Endothelial cell (in vitro differentiated cells): ENCODE measurements at places on chromosomes 12 and 14. TPM values are rescaled to one million over a fixed set of nuclear protein-coding genes. Genes with fewer than 3 reads are reported as not detected.

DNA sequence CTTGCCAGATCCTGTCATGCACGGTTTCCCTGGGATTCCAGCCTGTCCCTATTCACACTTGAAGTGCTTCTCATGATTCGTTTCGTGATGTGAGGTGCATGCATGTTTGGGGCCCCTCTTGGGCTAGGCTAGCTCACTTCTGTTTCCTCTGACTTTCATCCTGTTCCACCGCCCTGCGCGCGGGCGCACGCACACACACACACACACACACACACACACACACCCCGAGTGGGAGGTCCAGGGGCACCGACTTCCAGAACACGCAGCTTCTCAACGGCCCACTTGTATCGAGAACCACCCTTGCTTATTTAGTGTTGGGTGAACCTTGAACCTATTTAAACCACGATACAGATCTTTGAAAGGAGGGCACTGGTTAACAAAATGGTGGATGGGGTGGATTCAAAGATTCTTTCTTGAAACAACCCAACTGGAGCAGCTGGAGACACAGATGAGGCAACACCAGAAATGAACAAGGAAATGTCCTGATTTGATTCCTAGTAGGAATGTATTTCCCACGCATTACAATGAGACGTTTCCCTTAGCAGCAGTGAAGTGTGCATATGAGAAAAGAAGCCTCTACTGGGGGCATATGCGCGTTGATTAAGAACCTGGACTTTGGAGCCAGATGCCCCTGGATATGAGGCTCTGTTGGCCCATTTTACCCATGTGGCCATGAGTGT, 16.3 kb downstream of the ELK3 start:
- no peak for DNase-seq
- H3K27me3 ChIP-seq = peaks cover 36% of the 10 kb centered on the region
- H3K4me3 ChIP-seq = peak overlapping the region; percentile 84
- H3K4me1 ChIP-seq = peaks cover 89% of the 10 kb centered on the region
- H3K36me3 ChIP-seq = peaks cover 57% of the 10 kb centered on the region

DNA sequence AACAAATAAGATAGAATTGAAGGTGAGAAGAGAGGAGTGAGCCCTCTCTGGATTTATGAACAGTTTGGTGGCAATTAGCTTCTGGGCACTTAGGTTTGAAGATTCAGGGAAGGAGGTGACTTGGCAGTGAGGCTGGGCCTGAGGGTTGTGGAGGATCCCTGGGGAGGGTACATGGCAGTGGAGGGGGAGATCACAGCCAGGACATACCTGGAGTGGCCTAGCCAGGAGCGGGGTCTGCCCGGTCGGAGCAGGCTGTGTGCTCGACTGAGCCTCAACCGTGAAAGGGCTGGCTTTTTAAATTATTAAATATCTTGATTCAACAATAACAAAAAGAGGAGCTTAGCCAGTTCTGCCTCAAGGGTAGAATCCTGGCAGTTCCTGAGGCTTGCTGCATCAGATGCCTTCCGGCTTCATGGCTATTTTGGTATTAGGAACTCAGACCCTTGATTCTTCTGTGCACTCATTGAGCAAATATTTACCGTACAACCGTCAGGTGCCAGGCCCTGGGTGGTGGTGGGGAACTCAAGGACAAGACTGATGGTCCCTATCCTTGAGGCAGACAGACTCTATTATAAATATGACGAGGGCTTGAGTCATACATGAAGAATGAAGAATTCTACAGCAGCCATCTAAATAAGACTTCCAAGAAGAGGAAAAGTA, 73.4 kb downstream of the SPTB start:
- H3K4me1 ChIP-seq = peaks cover 17% of the 10 kb centered on the region
- peaks cover 4% of the 10 kb centered on the region for H3K27me3 ChIP-seq
- H3K27ac ChIP-seq = no peak overlapping the region
- no peak overlapping the region for H3K4me3 ChIP-seq

- peaks cover 38% of the 10 kb centered on the region for H3K4me1 ChIP-seq
- no peaks in the 10 kb centered on the region for H3K27me3 ChIP-seq
- H3K27ac ChIP-seq = peak overlapping the region; percentile 99
- peak overlapping the region; percentile 83 for H3K4me3 ChIP-seq
Observed at GRCh38 chr12:50924439-50925341, 27.7 kb upstream of the HIGD1C start.

DNA sequence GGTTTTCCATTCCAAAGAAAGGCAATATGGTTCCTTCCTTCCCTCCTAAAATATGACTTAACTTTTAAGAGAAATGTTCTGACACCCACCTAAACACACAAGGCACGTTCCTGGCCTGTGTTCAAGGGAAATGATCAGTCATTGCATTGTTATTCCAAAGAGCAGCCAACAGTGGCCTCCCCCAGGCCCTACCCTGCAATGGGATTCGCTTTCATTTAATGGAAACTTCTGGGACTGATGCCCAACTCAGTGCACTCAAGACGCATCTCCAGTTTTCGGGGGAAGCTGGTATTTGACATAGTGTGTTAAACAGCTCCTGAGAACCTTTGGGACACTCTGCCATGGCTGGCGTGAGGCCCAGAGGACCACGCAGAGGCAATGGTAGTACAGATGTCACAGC, 65.9 kb downstream of the DDX51 start:
- H3K4me1 ChIP-seq = peaks cover 5% of the 10 kb centered on the region
- H3K27ac ChIP-seq = no peak overlapping the region
- peaks cover 38% of the 10 kb centered on the region for H3K36me3 ChIP-seq
- DNase-seq = no peak

Gene CAPZA3
- not detected for total RNA-seq

Gene HRK
- total RNA-seq = 0.10 TPM

Gene SLCO1B1
- total RNA-seq = not detected

DNA sequence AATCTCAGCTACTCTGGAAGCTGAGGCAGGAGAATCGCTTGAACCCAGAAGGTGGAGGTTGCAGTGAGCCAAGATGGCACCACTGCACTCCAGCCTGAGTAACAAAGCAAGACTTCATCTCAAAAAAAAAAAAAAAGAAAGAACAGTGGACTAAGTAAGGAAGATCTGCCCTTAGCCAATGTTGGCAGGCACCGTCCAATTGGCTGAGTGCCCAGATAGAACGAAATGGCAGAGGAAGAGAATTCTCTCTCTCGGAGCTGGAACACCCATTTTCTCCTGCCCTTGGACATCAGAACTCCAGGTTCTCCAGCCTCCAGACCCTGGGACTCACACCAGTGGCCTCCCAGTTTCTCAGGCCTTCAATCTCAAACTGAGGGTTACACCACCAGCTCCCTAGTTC, 49.9 kb downstream of the ESR2 start:
- H3K27ac ChIP-seq = no peak overlapping the region
- DNase-seq = no peak
- no peaks in the 10 kb centered on the region for H3K36me3 ChIP-seq
- H3K4me1 ChIP-seq = no peaks in the 10 kb centered on the region

Gene DLK1
- total RNA-seq = 1.3 TPM

DNA sequence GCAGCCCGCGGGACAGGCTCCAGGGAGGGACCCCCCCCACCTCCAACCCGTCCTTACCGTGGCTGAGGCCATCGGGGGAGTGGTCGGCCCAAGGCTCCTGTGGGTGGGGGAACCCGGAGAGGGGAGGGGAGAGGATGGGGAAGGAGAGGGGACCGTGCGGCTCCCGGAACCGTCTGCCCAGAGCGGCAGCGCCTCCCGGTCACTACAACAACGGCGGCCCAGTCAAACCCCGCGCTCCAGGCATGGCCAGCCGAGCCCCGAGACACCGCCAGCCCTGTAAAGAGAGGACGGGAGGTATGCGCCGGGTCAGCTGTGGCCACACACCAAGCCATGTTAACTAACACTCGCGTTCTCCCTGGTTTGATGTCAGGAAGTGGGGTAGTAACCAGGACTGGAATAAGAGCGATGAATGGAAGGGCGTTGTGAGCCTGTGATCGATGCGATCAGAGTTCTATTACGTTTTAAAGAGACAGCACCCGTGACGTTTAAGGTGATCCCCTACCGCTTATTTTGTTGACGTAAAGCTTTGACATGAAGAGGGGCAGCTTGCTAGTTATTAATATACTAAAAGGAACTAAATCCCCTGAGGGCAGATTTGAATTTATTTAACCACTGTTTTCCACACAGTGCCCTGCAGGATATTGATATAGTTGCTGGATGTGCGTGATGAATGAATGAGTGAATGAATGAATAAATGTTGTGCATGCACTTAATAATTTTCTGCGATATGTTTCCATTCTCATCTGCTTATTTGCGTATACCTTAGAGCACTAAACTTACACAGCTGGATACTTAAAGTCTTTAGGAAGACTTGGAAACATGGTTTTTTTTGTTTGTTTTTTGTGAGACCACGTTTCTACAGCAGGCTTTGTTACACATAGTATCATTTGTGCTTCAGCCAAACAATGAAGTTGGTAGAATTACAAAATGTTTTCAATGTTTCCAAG, at the start of gene POC1B:
Gene POC1B, minus strand, starts transcription at position 224 of the 947 bp plus-strand sequence. Its CDS starts 152 bp downstream, at position 72.
- H3K4me1 ChIP-seq = peaks cover 32% of the 10 kb centered on the region
- H3K36me3 ChIP-seq = peaks cover 10% of the 10 kb centered on the region
- DNase-seq = peak; percentile 81
- peak within 1 kb of the TSS; percentile 78 for H3K27ac ChIP-seq
- peak within 1 kb of the TSS; percentile 96 for H3K4me3 ChIP-seq

DNA sequence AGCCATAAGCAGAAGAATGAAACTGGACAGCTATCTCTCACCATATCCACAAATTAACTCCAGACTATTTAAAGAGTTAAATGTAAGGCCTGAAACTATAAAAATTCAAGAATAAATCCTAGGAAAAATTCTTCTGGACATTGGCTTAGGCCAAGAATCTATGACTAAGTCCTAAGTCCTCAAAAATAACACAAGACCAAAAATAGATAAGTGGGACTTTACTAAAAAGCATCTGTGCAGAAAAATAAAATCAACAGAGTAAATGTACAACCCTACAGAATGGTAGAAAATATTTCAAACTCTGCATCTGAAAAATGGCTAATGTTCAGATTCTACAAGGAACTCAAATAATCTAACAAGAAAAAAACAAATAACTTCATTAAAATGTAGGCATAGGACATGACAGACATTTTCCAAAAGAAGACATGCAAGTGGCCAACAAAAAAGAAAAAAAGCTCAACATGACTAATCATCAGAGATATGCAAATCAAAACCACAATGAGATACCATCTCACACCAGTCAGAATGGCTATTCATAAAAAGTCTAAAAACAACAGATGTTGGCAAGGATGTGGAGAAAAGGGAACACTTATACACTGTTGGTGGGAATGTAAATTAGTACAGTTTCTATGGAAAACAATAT, 61.0 kb upstream of the PPFIA2 start:
- H3K27ac ChIP-seq = no peak overlapping the region
- no peak for DNase-seq
- no peaks in the 10 kb centered on the region for H3K4me1 ChIP-seq

GRCh38 chr12:124939421-124940142, 25.1 kb upstream of the UBC start:
- H3K36me3 ChIP-seq = no peaks in the 10 kb centered on the region
- no peak overlapping the region for H3K4me3 ChIP-seq
- peaks cover 2% of the 10 kb centered on the region for H3K27me3 ChIP-seq
- peak; percentile 89 for DNase-seq
- H3K27ac ChIP-seq = no peak overlapping the region

Gene ANO4
- total RNA-seq = 1.1 TPM

GRCh38 chr12:5035618-5036017, 8.1 kb upstream of the KCNA5 start:
- no peak overlapping the region for H3K4me3 ChIP-seq
- no peak for DNase-seq
- peaks cover 49% of the 10 kb centered on the region for H3K4me1 ChIP-seq
- no peak overlapping the region for H3K27ac ChIP-seq

DNA sequence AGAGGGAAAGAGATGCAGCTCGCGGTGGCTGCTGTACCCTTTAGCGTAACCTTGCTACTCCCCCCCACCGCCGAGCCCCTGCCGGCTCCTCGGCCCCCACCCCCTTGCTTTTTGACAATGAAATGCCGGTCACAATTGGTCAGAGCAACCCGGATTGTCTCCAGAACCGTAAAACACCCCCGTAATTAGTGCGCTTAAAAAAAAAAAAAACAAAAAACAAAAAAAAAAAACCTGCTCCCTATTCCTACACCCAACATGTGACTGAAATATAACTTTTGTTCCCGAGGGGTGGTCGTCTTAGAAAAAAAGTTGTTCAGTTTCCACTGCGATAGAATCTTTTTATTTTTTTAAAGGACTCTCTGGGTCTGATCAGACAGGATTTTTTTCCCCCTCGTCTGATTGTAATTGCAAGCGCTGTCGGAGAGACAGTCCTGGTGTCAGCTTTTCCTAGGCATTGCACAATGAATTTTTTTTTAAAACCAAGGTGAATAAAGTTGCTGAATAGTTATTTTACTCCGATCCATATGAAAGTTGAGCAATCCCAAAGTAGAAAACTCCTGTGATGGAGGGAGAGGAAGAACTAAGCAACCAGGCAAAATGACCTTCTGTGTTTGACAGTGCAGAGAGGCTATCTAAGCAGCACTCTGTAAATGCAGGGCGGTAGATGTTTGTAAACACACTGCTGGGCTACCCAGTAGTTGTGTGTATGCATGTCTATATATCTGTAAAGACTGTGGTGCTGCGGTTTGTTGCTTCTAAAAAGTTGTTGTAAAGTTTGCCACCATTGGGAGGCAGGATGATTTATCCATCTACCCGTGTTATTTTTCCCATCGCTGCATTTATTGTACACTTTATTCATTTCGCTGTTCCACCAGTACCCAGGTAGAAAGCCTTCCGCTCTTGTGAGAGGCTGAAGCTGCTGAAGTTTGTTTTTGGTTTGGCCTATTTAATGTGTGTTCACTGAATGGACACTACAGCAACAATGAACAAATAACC, 1.1 kb downstream of the ETV6 start:
- DNase-seq = peak; percentile 53
- peaks cover 52% of the 10 kb centered on the region for H3K4me1 ChIP-seq
- H3K27ac ChIP-seq = peak overlapping the region; percentile 99
- peaks cover 12% of the 10 kb centered on the region for H3K36me3 ChIP-seq
- peak overlapping the region; percentile 98 for H3K4me3 ChIP-seq

DNA sequence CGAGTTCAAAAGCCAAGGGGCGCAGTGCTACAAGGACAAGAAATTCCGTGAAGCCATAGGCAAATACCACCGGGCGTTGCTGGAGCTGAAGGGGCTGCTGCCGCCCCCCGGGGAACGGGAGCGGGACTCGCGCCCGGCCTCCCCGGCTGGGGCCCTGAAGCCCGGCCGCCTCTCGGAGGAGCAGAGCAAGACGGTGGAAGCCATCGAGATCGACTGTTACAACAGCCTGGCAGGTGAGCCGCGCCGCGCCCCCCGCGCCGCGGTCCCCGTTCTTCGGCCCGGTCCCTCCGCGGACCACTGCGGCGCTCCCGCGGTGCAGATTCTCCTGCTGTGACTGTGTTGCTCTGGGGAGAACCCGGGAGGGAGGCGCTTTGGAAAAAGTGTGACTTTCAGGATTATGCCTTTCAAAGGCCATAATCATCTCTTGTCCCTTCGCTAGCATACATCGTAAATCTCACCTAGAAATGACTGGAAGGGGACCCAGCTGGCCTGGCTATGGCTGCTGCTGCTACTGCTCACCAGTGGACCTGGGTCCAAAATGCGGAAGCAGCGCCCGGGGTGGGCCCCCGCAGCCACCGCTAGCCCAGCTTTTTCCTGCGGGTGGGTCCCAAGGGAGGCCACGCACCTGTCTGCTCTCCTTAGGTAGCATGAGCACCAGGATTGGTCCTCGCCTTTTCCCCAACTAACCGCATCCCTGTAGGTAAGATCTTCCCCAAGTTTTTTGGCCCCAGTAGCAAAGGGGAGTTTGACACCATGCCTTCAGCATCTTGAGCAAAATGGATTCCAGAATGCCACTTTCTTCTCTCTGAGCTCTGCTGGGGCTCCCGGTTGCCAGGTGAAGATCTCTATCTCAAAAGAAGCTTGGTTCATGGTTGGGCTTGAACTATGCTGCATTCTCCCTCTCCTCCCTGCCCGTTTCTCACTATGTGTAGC, 853 bp downstream of the TTC9 start:
- H3K27ac ChIP-seq = peak overlapping the region; percentile 74
- H3K27me3 ChIP-seq = peaks cover 10% of the 10 kb centered on the region
- peak overlapping the region; percentile 96 for H3K4me3 ChIP-seq
- peaks cover 5% of the 10 kb centered on the region for H3K36me3 ChIP-seq
